Neural crest cell (in vitro differentiated cells): ENCODE measurements at places on chromosomes 12 and 14. TPM values are rescaled to one million over a fixed set of nuclear protein-coding genes. Genes with fewer than 3 reads are reported as not detected.

BCL2L14 gene
- total RNA-seq: 0.86 and 1.2 TPM in 2 replicates

ERP27 gene
- not detected in 2 replicates for total RNA-seq

DNA sequence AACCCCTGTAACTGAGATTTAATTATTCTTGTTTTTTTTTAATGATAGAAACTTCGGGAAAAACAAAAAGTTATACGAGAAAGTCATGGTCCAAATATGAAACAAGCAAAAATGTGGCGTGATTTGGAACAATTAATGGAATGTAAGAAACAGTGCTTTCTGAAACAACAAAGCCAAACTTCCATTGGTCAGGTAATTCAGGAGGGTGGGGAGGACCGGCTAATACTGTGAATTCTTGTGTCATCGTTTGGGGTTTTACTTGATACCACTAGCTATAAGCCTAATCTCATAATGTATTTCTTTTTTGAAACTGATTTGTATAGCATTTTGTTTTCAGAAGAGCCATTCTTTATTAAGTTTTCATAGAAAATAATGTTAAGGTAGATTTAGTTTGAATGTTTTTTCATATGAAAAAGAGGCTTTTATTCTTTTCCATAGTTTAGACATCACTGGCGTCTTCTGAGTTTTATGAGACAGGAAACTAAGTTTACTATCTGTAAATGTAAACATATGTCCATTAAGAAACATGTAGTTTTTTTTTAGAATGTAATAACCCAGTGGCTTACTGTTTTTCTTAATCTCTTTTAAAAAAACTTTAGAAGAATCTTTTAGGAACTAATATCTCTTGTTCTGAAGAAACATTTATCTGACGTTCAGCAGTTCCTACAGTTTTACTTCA lies 62.9 kb upstream of the ATP2A2 start:
- H3K27ac ChIP-seq: no peak overlapping the region
- H3K36me3 ChIP-seq: peaks cover 8% of the 10 kb centered on the region
- H3K4me3 ChIP-seq: no peak overlapping the region
- H3K4me1 ChIP-seq: no peaks in the 10 kb centered on the region

DNA sequence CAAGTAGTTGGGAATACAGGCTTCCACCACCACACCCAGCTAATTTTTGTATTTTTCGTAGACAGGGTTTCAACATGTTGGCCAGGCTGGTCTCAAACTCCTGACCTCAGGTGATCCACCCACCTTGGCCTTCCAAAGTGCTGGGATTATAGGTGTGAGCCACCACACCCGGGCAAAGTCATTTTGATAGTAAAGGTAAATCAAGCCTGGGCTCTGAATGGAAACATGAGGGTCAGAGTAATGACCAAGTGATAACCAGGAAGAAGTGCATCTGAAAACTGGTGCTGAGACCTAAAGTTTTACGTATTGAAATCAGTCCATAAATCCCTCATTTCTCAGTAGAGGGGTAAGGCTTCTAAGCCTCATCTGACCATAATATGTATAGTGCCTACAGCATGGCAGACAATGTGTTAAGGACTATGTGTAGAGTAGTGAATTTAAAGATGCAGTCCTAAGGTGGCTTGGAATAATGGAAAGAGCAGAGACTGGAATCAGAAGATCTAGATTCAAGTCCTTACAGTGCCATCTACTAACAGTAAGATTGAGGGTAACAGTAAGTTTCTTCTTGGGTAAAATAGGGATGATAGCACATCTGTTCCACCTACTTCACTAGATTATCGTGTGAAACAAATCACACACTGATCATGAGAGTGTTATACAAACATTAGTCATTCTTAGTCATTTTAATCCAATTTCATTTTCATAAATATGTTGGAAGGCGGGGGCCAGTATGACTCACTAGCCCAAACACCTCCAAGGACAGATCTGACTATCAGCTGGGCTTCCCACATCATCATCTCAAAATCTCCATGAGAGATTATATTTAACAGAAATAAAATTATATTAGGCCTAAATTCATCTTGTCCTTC lies 11.2 kb downstream of the MAP4K5 start:
- H3K27ac ChIP-seq: no peak overlapping the region

DNA sequence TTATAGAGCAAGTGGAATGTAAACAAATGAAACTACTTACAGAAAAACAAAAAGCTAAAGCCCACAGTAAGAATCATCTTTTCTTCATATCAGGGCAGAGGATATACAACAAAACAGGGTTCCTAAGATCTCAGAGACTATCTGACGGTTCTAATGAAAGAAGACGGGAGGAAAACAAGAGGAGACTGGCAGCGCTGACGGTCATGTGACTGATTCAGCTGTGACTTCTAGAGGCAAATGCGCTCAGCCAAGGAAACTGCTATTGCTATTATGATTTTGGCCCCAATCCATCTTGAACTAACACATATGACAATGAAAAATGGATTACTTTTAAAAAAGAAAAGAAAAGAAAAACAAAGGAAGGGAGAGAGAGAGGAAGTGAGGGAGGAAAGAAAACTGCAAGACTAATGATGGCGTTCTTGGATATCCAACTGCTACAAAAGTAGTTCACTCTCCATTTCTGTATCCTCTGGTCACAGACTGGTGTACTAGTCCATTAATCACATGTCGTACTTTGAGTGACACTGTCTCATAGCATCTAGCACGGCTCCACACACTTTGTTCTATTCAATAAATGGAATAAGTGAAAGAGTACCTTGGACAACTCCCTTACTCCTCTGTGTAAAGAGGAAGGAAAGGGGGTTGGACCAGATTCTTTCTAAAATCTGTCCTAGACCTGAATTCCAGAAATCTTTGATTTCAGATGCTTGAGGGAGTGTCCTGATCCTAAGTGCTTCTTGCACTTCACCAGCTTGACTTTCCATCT lies 119.3 kb downstream of the DAD1 start:
- no peak overlapping the region for H3K27ac ChIP-seq
- DNase-seq: no peak
- H3K4me1 ChIP-seq: peaks cover 24% of the 10 kb centered on the region
